ENCODE measurements at places on chromosomes 6 and 20. TPM values are rescaled to one million over a fixed set of nuclear protein-coding genes. Genes with fewer than 3 reads are reported as not detected.

The OR2H1 gene
- total RNA-seq = not detected

The TGM3 gene
- not detected for total RNA-seq

The TCF15 gene
- 6.9 TPM for total RNA-seq

The ATP6V1G2 gene
- 2.9 TPM for total RNA-seq

- no peak for DNase-seq
Observed at GRCh38 chr6:2738373-2738979, 12.2 kb downstream of the MYLK4 start.

DNA sequence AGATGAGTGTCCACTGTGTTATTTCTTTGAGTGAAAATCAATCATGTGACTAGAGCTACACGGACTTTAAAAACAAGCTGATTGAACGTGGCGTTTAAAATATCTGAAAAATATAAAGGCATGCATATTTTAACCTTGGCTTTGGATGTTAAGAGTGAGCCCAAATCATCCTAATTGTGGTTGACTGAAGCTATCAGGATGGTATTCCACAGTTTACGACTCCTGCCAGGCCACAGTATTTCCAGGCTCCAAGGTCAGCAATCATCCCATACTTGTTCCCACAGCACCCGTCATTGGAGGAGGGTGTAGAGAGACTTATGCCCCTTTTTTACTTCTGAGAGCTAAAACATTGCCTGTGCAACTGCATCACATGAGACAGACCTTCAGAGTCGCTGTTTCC, 43.2 kb upstream of the TMX4 start:
- no peak for DNase-seq

GRCh38 chr6:15419493-15419892, 173.6 kb downstream of the JARID2 start:
- no peak for DNase-seq

- DNase-seq = no peak
Observed at GRCh38 chr6:105810105-105810921, 275.8 kb upstream of the PRDM1 start.

GRCh38 chr6:126268092-126268491, 71.8 kb upstream of the CENPW start:
- DNase-seq = no peak

DNA sequence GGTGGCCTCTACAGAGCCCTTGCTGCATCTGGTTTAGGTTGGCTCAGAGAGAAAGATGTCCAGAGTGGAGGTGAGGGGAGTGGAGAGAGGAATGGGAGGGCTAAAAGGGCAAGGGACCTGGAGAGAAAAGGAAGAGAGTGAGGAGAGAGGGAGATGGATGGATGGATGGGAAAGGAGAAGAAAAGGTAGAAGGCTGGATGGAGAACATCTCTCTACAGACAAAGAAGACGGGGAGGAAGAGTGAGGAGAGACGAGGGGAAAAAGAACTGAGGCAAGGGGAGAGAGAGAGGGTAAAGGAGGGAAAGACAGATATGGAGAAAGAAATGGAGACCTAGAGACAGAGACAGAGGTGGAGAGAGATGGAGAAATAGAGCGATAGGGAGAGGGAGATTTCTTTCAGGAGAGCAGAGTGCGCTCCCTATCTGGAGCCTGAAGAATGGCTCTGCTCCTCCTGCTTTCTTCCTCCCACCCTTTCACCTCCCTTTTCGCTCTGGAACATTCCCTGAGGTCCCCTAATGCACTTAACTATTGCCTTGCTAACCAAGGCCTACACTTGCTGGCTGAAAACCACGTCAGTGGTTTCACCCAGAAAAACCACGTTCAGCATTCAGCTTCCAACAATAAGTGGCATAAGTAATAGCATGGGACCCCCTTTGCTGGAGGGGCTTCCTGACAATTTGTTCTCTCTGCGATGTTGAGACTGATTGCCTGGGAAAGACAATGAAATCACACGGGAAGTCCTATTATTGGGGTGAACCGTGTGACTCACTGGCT, 286.3 kb downstream of the CDH26 start:
- DNase-seq = no peak

- no peak for DNase-seq
Observed at GRCh38 chr6:16362819-16363589, 124.6 kb downstream of the GMPR start.

DNA sequence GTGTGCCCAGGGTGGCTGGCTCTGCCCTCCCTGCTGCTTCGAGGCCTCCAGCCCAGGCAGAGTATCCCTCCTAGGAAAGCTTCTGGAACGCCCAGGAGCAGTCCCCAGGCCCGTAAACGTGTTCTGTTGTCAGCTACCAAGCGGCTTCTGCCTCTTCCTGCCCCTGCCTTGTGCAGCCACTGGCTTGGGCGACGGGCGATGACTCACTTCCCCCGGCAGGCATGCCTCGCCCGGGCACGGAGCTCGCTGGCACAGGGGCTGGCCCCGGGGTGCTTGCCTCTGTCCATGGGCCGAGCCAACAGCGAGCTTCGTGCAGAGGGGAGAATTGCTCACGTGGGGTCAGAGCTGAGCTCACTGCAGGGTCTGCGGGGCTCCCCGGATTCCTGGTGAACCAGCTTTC, 86.7 kb upstream of the THBS2 start:
- DNase-seq = no peak

DNA sequence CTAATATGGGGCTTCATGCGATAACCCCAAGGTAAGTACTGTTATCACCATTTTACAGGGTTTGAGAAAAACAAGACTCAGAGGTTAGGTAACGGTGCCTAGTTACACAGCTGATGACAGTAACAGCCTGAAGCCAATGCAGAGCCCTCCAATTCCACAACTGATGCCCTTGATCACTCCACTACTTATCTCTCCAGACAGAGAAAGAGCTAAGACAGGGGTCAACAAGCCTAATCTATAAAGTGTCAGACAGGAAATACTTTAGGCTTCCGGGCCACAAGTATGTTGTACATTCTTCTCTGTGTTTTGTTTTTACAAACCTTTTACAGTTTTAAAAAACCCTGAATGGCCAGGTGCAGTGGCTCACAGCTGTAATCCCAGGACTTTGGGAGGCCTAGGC, 50.9 kb downstream of the MAP7 start:
- DNase-seq = no peak

- DNase-seq = no peak
Observed at GRCh38 chr6:125037827-125038226, 75.6 kb downstream of the RNF217 start.

DNA sequence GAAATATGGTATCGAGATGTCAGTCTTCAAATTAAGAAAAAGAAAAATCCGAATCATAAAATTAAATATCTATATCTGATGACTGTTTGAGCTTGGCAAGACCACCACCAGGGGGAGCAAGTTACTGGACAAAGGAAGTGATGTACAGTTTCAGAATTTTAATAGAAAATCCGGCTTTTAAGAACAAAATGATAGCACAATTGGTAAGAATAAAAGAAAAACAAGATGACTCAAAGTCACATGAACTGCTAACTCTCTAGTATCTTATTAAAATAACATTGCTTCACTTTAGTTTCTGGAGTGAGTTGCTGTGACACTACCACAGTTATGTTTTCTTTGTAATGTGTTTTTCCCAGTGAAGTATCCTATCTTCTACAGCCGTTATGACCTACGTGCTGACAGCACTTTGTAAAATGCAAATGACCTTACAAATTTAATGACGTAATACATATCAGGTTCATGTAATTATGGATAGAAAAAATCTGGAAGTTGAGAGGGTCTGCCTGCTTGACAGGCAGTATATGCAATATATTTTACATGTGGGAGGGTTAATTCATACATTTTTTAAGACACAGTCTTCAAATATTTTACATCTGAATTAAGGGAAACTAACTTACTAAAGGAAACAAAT, 405.3 kb upstream of the HS3ST5 start:
- DNase-seq = no peak

DNA sequence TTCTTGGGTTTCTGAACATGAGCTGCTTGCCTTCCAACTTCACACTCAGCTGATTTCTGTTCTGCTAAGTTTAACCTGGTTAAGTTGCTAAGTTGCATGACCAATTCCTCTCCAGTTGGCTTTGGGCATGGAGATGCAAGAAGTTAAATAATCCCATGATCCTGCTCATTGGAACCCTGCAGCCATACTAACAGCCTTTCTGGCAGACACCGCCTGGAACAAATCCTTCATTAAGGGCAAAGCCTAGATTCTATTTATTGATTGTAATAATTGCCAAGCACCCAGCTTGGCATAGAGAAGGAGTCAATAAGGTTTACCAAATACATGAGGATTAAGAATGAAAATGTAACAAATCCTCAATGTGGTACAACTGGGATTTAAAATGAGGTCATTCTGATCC, 742.4 kb upstream of the CHD6 start:
- DNase-seq = no peak

GRCh38 chr6:90650041-90650940, 63.4 kb upstream of the MAP3K7 start:
- DNase-seq = no peak

All from H1 (cell line).